Anterior cingulate cortex (tissue), 58 donors: ENCODE measurements at places on chromosomes 11 and 22.
A peak's percentile ranks its signal among the peaks of the same experiment; 100 is the strongest.

GRCh38 chr22:17191163-17191784 lies 28.0 kb downstream of the ADA2 start:
- DNase-seq = no peak

DNA sequence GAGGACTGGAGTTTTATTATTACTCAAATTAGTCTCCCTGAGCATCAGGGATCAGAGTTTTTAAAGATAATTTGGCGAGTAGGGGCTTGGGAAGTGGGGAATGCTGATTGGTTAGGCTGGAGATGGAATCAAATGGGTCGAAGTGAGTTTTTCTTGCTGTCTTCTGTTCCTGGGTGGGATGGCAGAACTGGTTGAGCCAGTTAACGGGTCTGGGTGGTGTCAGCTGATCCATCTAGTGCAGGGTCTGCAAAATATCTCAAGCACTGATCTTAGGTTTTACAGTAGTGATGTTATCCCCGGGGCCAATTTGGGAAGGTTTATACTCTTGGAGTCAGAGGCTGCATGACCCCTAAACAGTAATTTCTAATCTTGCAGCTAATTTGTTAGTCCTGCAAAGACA lies 1.1 kb downstream of the OR5A2 start:
- no peak for DNase-seq

- DNase-seq = no peak
These were observed 26.3 kb upstream of the EHF start for GRCh38 chr11:34594603-34595002.

GRCh38 chr11:121780971-121781370 lies 328.2 kb upstream of the SORL1-AS1 start:
- no peak for DNase-seq

- no peak for DNase-seq
These were observed 15.3 kb downstream of the BLID start for GRCh38 chr11:122100756-122101080.

GRCh38 chr11:16799221-16799620 lies 60.8 kb downstream of the C11orf58 start:
- DNase-seq = no peak

DNA sequence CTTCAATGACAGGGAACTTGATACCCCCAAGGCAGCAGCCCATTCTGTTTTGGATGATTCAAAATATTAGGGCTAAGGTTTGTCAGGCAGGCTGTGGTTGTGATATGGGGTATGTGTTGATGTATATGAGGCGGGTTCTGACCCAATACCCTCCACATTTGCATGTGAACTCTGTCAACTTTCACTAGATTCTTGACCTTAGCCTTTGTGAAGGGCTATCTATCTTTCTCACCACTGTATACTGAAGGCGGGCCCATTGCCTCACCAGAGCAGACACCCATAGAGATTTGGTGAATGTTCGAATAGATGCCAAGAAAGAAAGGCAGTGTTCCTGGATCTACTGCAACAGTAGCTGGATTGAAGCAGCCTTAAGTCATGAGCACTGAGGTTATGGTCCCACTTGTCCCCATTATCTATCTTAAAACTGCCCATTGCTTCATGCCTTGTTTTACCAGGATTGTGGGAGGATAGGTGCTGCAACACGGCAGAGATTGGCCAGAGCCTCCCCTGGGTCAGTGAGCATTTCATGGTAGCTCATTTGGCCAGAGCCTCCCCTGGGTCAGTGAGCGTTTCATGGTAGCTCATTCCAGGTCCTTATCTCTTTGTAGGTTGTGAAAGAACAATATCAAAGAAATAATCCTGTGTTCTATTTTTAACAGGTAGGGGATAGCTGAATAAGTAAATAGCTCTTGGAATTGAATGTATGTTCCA lies 399.6 kb downstream of the TMEM135 start:
- DNase-seq = no peak

DNA sequence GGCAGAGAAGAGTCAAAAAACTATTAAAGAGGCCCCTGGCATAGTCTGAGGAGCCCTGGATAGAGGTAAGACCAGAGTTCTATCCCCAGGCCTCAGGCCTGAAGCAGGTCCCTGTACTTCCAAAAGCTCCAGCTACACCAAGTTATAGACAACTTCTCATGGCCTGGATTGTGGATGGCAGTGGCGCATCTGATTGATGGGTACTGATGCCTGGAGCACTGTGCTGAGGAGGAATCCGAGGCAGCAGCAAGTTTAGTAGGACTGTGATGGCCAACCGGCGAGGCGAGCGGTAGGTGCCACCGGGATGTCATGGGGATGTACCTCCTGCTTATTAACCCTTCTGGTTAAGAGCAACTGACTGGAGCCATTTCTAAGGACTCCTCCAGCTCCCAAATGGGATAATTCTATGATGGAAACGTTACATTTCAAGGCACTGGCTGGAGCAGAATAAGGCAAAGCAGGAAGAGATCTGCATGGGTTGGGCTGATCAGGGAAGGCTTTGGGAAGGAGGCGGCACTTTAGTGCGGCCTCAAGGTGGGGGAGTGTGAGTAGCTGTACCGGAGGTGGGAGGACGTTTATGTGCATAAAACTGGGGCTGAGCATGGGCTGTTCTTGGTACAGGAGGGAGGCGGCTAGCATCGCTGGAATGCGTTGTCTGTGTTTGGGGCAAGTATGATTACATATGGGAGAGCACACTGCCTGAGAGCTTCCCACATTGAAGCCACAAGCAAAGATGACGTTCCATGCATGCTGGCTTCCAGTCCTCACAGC lies 24.2 kb upstream of the JAM3 start:
- no peak for DNase-seq

GRCh38 chr22:24071686-24072085 lies 60.6 kb downstream of the CABIN1 start:
- no peak for DNase-seq

GRCh38 chr11:122616718-122617117 lies 38.8 kb upstream of the UBASH3B start:
- no peak for DNase-seq

GRCh38 chr22:42303396-42304323 lies 33.2 kb upstream of the TCF20 start:
- DNase-seq = no peak

DNA sequence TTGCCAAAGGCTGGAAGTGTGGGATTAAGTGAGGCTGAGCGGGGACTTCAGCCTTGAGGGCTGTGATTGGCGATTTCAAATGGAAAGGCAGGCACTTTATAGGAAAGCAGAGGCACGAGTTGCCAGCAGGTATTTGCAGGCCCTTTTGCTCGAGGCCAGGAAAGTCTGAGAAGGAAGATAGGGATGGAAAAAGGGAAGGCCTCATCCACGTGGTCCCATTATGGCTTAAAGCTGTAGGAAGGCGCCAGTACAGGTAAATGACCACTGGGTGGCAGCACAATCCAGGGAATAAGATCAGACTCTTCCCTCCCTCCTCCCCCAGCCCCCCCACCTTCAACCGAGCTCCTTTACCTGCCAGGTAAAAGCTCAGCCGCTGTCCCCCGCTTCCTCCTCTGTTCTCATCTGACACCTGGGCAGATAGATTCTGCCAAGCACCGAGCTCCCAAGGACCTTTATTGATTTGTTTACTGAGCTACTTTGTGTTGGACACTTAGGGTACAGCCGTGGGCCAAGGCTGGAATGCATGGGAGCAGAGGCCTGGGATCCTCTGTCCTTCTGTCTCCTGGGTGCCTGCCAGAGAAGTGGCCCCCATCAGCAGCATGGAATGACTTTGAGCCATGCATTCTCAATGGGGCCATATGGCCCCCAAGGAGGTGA lies 7.5 kb downstream of the P2RX3 start:
- peak; percentile 38 for DNase-seq

GRCh38 chr22:26322179-26322905 lies 106.7 kb upstream of the ASPHD2 start:
- DNase-seq = no peak

- no peak for DNase-seq
These were observed 975.5 kb upstream of the CCDC90B start for GRCh38 chr11:84261707-84262106.

GRCh38 chr22:35460688-35461087 lies 60.7 kb downstream of the MCM5 start:
- DNase-seq = no peak

DNA sequence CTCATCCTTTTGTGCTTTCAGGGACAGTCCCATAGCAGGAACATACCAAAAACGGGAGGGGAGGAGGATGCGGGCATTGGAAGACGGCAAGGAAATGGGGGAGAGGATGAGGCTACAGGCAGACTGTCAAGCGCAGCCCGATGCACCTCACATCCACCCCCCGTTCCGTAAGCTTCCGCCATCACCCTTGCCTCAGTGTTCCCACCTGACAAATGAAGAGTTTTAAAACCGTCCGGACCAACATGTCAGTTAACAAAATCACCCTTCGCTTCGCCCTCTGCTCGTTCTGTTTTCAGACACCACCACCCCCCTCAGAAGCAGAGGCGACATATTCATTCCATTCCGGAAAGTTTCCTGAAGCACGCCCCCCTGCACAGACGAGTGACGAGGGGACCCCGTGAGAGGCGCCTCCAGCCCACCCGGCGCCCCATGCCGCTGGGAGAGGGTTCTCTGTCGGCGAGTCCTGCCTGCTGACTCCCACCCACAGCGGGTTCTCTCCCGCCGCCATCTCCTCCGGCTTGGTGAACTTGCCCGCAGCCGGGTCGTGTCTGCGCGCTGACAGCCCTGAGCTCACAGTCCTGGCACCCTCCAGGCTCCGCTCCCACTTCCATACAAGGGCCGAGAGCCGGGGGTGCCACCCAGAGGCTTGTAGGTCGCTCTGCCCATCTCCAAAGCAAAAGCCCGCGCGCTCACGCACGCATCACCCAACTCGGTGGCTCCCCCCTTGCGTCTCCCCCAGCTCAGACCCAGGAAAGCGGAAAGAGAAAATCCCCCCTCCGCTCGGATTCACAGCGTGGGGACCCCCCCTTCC lies 1.5 kb downstream of the IGSF9B start:
- DNase-seq = no peak

GRCh38 chr11:117096201-117096991 lies 1.8 kb downstream of the SIK3 start:
- DNase-seq = peak; percentile 60

GRCh38 chr11:128483211-128483788 lies 104.1 kb downstream of the ETS1 start:
- DNase-seq = no peak

DNA sequence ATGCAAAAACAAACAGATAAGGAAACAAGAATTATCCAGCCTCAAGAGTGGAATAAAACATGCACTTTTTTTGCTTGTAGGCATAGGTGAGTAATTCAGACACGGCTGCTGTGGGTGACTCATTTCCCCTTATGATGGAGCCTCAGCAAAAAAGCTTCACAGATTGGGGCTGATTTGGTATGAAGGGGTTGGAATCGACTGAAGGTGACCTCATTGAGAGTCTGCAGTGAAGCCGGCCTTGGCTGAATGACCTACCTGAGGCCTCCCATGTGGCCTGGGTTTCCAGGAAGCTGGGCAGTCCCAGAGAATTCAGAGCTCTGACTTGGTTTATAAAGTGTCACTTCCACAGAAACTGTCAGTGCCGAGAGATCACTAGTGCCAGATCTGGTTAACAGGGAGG lies 34.2 kb upstream of the VPREB1 start:
- DNase-seq = no peak

DNA sequence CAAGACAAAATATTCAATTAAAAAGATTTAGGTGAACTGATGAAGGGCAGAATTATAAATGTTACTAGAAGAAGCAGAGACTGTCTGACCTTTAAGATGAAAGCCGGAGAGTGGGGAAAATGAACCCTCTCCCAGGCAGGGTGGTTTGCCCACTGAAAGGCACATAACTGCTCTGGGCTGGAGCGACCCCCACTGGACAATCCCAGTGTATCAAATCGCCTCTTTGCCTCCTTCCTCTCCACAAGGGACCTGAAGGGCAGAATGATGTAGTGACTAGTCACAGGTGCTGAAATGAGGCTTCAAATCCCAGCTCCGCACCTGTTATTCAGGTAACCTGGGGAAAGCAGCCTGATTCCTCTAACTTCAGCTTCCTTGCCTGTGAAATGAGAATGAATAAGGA lies 69.0 kb downstream of the EFCAB6 start:
- no peak for DNase-seq

GRCh38 chr11:28231475-28231874 lies 123.3 kb downstream of the METTL15 start:
- no peak for DNase-seq

DNA sequence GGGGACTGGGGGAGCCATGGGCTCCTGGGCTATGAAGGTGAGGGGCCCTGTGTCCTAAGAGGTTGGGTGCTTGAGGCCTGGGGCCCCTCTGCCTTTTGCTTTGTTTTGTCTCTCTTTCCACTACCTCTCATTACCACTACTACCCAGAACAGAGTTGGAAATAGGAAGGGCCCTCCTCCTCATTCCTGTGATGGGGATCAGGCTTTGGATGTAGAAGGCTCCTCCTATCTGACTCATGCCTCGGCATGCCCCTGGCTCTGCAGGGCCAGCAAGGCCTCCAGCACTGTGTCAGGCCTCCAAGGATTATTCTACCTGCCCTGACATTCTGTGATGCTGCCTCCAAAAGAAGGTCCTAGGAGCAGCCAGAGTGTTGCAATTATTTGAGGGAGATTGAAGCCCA lies 766 bp downstream of the IZUMO1R start:
- no peak for DNase-seq

GRCh38 chr11:130190371-130190881 lies 30.8 kb downstream of the ST14 start:
- no peak for DNase-seq

DNA sequence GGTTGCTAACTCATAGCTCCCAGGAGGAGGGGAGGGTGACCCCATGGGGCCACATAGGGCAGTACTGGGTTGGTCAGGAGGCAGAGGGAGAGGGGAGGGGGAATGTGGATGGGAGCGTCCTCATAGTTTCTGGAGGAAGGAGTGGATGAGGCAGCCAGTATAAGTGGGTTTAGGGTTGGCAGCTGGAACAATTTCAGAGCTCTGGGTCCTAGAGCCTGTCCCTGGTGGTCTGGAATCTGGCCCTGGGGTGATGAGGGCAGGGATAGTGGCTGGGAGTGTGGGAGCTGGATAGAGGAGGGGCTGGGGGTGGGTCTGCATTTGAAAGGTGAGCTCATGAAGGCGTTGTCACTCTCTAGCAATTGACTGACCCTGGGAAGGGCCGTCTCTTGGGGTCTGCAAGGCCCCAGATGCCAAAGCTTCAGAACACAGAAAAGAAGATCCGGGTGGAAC lies 5.3 kb upstream of the MRGPRG start:
- DNase-seq = no peak
